ENCODE measurements at places on chromosomes 16 and 17.

GRCh38 chr16:77834635-77835540, 46.5 kb downstream of the VAT1L start:
- no peak for DNase-seq

DNA sequence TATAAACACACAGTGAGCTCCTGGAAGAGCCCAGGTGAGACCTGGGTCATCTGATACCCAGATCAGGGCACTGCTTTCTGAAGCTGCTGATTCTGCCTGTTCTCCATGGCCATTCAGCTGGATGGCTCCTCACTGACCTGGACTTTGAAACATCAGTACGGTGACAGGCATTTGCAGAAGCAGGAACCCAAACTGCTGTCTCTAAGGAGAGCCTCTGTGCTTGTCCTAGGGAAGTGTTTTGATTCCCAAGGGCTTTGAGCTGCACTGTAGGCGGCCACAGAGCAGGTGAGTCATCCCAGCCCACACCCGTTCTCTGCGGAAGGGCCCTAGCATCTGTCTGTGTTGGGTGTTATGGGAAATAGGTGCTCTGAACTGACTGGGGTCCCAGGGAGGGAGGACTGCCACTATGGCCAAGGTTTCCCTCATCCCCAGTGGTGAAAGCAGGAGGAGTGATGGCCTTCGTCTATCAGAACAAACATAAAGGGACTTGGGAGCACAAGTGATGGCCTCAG, 60.7 kb upstream of the ADCY9 start:
- no peak for DNase-seq

- no peak for DNase-seq
Observed at GRCh38 chr16:77786186-77786847, 2.0 kb upstream of the VAT1L start.

DNA sequence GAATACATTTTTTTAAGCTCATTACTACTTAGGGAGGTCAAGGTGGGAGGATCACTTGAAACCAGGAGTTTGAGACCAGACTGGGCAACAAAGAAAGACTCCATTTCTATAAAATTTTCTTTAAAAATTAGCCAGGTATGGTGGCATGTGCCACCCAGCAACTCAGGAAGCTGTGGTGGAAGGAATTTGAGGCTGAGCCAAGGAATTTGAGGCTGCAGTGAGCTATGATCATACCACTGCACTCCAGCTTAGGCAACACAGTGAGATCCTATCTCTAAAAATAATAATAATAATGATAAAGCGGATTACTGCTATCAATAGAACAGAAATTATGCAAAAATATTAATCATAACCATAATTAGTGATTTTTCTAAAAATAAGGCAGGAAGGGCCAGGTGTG, 170.3 kb downstream of the COPRS start:
- no peak for DNase-seq

GRCh38 chr16:88338896-88339295, 43.9 kb upstream of the ZNF469 start:
- no peak for DNase-seq

GRCh38 chr17:28170771-28171170, 128.3 kb downstream of the NLK start:
- no peak for DNase-seq

GRCh38 chr17:5861854-5862253, 208.3 kb upstream of the WSCD1 start:
- DNase-seq: no peak

GRCh38 chr16:83842756-83843507, 35.2 kb downstream of the HSBP1 start:
- no peak for DNase-seq

DNA sequence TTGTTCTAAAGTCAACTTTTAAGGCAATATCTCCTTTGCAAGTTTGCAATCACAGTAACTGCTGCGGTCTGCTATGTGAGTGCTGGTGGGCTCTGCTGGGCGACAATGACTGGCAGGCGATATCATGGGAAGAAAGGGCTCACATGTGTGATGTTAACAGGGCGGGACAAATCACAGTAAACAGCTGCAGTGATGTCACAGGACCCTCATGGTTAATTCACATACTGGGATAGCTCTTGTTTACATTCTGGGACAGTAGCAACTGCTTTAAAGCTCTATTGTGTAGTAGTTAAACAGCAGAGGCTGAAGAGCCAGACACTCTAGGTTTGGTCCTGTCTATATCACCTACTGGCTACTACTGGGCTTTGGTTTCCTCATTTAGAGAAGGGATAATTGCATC, 257.2 kb upstream of the ASIC2 start:
- no peak for DNase-seq

- no peak for DNase-seq
Observed at GRCh38 chr17:82837586-82838320, 2.1 kb downstream of the ZNF750 start.

DNA sequence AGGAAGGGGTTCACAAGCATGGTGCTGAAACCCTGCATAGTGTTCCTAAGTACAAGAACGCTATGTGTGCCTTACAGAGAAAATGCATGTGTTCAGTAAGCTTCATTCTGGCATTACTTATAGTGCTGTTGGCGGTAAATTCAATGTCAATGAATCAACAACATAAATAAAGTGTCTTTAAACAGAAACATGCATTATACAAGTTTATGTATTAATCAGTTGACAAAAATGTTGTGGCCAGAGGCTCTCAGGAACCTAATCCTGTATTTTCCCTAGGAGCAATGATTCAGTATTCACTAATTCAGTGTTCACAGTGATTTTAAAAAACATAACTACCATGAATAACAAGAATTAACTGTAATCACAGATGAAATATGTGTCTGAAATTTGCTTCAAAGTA, 47.1 kb upstream of the MYOCD start:
- no peak for DNase-seq

Measured in activated CD4-positive, alpha-beta T cell treated with anti-CD3 and anti-CD28 coated beads for 48 hours (primary cell).